Liver (tissue), 10 donors: ENCODE measurements at places on chromosomes 1 and 21. TPM values are rescaled to one million over a fixed set of nuclear protein-coding genes. Genes with fewer than 3 reads are reported as not detected.

The COQ8A gene
- 24.4 TPM for total RNA-seq

The TLCD4 gene
- 131 TPM for total RNA-seq

The CGN gene
- 48.9 TPM for total RNA-seq

The B3GALNT2 gene
- total RNA-seq = 10.5 TPM

DNA sequence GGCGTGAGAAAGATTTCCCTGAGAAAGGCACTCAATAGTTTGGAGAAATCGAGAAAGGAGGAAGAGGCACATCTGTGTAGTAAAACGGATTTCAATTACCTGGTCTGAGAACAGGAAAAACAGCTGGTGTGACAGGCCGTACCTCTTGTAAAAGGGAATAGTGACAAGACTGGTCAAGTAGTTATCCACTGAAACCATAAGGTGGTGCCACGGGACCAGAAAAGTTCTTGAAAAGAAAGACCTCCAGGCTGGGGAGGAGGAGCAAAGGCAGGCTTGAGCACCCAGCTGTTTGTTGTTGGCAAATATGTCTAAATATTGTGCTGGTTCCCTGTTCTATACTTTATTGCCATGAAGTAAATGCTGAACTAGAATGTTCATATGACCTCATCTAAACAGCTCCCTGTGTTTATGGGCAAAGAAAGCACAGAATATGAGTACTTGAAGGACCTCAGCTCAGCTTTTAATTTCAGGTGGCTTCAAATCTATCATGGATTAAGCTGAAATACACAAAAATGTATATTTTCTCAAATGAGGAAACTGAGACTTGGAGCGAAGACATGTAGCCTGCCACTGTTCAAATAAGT lies 4.0 kb downstream of the HAO2 start:
- no peaks in the 10 kb centered on the region for H3K36me3 ChIP-seq
- DNase-seq = no peak
- H3K4me1 ChIP-seq = peaks cover 83% of the 10 kb centered on the region

DNA sequence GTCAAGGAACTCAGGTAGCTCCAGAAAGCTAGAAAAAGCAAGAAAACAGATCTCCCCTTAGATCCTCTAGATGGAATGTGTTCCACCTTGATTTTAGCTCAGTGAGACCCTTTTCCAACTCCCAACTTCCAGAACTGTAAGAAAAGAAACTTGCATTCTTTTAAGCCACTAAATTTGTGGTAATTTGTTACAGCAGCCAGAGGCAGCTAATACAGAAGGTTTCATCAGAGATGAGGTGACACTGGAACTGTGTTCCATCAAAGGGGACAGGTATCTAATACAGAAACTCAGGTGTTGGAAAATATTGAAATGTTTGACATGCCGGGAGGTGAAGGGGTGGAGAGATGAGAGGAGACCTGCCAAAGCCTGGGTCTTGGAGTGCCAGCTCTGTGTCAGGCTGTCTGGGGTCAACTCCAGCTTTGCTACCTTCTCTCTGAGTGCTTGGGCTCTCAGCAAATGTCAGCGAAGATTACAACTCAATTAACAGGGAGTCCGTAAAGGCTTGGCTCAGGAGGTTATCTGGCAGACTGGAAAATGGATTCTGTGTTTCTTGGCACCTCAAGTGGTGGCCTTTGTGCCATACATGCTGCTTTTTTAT lies 71.3 kb downstream of the PLPP3 start:
- H3K4me1 ChIP-seq = peaks cover 51% of the 10 kb centered on the region
- no peaks in the 10 kb centered on the region for H3K27me3 ChIP-seq
- no peak for DNase-seq
- peak overlapping the region; percentile 87 for H3K27ac ChIP-seq
- no peak overlapping the region for H3K4me3 ChIP-seq
- H3K36me3 ChIP-seq = peaks cover 18% of the 10 kb centered on the region

- H3K36me3 ChIP-seq = no peaks in the 10 kb centered on the region
- H3K27ac ChIP-seq = no peak overlapping the region
- no peak for DNase-seq
Measured at GRCh38 chr21:29245863-29246262, 52.9 kb upstream of the BACH1 start.

DNA sequence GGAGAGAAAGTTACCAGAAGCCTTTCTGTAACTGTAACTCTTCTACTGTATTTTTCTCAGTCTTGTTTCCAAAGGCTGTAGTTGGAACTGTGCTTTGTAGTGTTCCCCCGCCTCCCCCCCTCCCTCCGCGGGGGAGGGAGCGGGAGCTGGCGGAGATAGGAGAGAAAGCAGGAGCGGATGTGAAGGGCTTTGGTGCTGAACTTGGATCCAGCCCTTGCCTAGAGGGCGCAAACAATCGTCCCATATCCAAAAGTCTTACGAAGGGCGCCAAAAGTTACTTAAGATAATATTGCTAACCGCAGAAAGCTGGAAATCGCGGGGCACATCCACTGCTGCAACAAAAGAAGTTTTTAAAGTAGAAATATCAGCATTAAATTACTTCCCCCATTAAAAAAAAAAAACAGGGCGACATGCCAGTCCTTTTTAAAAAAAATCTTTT lies 2.4 kb upstream of the NFIA start:
- H3K36me3 ChIP-seq = no peaks in the 10 kb centered on the region
- peak overlapping the region; percentile 98 for H3K27ac ChIP-seq
- H3K4me3 ChIP-seq = no peak overlapping the region

DNA sequence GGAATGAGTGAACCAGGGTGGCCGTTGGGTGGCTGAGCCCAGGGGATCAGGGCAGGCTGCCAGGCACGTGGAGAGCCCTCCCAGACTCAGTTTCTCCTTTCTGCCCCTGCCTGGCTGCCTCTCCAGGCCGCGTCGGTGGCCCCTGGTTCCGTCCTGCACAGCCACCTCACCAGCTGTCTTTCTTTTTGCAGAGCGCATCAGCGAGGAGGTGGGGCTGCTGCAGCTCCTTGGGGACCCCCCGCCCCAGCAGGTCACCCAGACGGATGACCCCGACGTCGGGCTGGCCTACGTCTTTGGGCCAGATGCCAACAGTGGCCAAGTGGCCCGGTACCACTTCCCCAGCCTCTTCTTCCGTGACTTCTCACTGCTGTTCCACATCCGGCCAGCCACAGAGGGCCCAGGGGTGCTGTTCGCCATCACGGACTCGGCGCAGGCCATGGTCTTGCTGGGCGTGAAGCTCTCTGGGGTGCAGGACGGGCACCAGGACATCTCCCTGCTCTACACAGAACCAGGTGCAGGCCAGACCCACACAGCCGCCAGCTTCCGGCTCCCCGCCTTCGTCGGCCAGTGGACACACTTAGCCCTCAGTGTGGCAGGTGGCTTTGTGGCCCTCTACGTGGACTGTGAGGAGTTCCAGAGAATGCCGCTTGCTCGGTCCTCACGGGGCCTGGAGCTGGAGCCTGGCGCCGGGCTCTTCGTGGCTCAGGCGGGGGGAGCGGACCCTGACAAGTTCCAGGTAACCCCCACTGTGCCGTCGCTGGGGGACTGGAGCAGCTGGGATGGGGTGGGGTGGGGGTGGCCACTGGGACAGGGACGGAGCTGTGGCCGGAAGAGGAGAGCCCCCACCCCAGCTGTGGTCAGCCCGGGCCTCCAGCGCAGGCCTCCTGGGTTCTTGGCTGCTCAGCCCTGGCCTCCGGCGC lies 63.3 kb downstream of the COL18A1 start:
- peak overlapping the region; percentile 85 for H3K27ac ChIP-seq
- H3K4me1 ChIP-seq = peaks cover 79% of the 10 kb centered on the region
- no peaks in the 10 kb centered on the region for H3K27me3 ChIP-seq
- H3K4me3 ChIP-seq = no peak overlapping the region
- DNase-seq = no peak
- peaks cover 3% of the 10 kb centered on the region for H3K36me3 ChIP-seq

DNA sequence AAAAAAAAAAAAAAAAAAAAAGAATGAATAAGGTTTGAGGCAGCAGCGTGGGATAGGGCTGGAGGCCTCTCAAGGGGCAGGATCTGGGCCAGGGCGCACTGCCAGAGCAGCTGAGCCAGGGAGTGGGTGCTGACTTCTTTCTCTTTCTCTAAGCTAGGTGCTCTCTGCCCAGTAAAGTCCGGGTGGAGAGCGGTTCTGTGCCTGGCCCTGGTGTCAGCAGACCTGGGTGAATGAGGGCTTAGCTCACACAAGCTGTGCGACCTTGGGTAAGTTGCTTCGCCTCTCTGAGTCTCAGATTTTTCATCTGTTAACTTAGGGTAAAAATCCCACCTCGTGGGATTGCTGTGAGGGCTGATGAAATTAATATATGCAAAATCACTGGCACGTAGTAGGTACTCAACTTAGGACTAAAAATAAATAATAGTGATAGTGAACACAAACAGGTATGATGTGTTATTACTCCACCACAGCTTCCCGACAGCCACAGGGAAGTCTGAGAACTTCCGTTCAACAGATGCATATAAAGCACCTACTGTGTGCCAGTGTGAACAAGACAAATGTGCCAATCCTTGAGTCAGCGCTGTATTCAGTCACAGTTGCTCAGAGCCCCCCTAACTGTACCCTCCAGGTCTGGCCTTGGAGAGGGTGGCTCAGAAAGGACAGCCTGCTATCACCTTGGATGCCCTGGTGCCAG lies 2.0 kb upstream of the FAM131C start:
- no peak overlapping the region for H3K4me3 ChIP-seq
- no peak for DNase-seq
- no peaks in the 10 kb centered on the region for H3K27me3 ChIP-seq
- H3K36me3 ChIP-seq = no peaks in the 10 kb centered on the region

DNA sequence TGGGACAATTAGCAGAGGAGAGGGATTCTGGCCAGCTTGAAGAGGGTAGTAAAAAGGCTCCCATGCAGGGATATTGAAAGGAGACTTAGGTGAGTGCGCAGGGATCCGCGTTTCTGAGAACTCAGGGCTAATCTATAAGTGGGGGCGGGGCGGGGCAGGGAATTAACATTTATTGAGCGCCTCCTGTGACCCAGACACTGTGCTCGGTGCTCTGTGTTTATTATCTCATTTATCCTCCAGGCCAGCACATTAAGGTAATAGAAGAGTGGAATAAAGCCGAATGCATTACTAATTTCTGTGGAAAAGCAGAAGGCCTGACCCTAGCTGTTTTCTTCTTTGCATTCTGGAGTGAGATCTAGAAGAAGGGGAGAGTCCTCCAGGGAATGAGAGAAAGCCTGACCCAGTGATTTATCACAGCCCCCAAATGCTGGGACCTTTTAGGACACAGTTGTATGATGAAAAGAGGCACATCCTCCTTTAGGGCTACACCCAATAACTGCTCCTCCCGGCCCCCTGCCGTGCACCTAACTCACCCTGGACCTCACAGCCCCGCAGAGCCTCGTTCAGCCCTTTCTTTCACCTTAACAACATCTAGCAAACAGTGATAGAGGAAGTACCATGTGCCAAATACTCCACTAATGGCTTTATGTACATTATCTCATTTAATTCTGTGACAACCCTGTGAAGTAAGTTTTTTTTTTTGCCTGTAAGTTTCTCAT lies 317.6 kb downstream of the PBX1 start:
- no peaks in the 10 kb centered on the region for H3K4me1 ChIP-seq
- H3K27ac ChIP-seq = no peak overlapping the region

GRCh38 chr1:33524586-33524985 lies 52.1 kb downstream of the ZSCAN20 start:
- H3K27ac ChIP-seq = no peak overlapping the region
- no peaks in the 10 kb centered on the region for H3K36me3 ChIP-seq
- no peaks in the 10 kb centered on the region for H3K27me3 ChIP-seq
- H3K4me3 ChIP-seq = no peak overlapping the region
- H3K4me1 ChIP-seq = no peaks in the 10 kb centered on the region
- DNase-seq = no peak

DNA sequence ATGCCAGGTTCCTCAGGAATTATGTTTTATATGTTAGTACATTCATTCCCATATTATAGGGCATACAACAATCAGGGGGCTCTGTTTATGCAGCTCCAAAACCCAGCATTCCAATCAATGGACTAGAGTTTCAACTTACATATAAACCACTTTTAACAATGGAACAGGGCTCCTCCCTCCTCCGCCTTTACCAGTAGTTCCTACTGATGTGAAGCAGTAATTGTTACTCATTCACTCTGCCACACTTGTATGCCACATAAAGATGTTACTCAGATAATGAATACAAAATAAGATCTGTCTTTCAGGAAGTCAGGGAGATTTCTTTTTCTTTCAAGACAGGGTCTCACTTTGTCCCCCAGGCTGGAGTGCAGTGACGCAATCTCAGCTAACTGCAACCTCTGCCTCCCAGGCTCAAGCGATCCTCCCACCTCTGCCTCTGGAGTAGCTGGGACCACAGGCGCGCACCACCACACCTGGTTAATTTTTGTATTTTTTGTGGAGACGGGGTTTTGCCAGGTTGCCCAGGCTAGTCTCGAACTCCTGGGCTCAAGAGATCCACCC lies 17.1 kb downstream of the ZNF281 start:
- no peak overlapping the region for H3K27ac ChIP-seq
- no peaks in the 10 kb centered on the region for H3K27me3 ChIP-seq
- H3K36me3 ChIP-seq = no peaks in the 10 kb centered on the region
- no peaks in the 10 kb centered on the region for H3K4me1 ChIP-seq
- no peak overlapping the region for H3K4me3 ChIP-seq

DNA sequence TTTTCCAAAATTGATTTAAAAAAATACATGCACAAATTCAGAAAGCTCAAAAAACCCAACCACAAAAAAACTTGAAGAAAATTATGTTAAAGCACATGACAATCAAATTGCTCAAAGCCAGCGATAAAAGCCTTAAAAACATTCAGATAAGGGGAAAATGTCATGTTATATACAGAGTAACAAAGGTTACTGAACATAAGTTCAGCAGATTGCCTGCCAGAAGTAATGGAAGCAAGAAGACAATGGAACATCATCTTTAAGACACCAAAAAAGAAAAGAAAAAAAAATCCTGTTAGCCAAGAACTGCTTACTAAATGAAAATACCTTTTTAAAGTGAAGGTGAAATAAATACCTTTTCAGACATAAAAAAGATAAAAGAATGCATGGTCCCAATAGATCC lies 147.2 kb upstream of the SGIP1 start:
- H3K4me1 ChIP-seq = no peaks in the 10 kb centered on the region
- no peaks in the 10 kb centered on the region for H3K27me3 ChIP-seq
- H3K36me3 ChIP-seq = no peaks in the 10 kb centered on the region

DNA sequence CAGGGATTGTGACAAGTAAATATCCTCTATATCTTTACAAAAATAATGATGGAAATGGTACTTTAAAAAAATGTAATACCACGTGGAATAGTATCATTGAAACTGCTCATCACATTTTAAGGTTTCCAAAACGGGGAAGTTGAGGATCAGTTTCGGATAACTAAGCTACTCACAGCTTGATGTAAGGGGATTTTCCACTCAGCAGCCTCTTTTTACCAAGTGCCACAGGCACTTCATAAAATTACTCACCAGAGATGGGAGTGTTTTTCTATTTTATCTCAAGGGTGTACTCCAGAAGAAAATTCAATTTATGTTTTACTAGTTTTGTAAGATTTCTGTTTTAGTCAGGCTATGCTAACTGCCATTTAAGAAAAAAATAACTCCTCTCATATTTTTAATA lies 91.7 kb downstream of the TPR start:
- no peak overlapping the region for H3K27ac ChIP-seq
- H3K27me3 ChIP-seq = no peaks in the 10 kb centered on the region
- H3K4me3 ChIP-seq = no peak overlapping the region
- no peak for DNase-seq
- no peaks in the 10 kb centered on the region for H3K36me3 ChIP-seq

GRCh38 chr1:98368995-98369394 lies 292.5 kb upstream of the SNX7 start:
- H3K4me1 ChIP-seq = no peaks in the 10 kb centered on the region
- H3K36me3 ChIP-seq = no peaks in the 10 kb centered on the region
- H3K27ac ChIP-seq = no peak overlapping the region
- no peak for DNase-seq
